ENCODE measurements at places on chromosomes 3 and 15.
A peak's percentile ranks its signal among the peaks of the same experiment; 100 is the strongest.

DNA sequence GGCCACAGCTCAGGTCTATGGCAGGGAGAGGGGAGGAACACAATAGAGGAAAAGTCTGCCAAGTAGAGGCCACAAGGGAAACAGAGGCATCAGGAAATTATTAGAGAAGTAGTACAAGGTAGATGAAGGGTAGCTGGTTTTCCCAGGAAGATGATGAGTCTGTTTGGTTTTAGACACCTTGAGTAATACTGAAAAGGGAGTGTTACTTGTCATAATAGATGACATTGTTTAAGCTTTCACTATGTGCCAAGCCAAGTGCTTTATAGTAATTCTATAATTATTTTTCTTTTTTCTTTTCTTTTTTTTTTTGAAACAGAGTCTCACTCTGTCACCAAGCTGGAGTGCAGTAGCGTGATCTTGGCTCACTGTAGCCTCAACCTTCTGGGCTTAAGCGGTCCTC lies 13.7 kb downstream of the PXK start:
- DNase-seq: no peak

- peak; percentile 7 for DNase-seq
Measured at GRCh38 chr3:159761848-159762635, 226.6 kb upstream of the IL12A start.

GRCh38 chr3:193301433-193301832 lies 60.4 kb downstream of the PLAAT1 start:
- no peak for DNase-seq

- DNase-seq: no peak
Measured at GRCh38 chr3:31433679-31433992, 99.1 kb upstream of the STT3B start.
